ENCODE measurements at places on chromosomes 7 and 10.
A peak's percentile ranks its signal among the peaks of the same experiment; 100 is the strongest.

DNA sequence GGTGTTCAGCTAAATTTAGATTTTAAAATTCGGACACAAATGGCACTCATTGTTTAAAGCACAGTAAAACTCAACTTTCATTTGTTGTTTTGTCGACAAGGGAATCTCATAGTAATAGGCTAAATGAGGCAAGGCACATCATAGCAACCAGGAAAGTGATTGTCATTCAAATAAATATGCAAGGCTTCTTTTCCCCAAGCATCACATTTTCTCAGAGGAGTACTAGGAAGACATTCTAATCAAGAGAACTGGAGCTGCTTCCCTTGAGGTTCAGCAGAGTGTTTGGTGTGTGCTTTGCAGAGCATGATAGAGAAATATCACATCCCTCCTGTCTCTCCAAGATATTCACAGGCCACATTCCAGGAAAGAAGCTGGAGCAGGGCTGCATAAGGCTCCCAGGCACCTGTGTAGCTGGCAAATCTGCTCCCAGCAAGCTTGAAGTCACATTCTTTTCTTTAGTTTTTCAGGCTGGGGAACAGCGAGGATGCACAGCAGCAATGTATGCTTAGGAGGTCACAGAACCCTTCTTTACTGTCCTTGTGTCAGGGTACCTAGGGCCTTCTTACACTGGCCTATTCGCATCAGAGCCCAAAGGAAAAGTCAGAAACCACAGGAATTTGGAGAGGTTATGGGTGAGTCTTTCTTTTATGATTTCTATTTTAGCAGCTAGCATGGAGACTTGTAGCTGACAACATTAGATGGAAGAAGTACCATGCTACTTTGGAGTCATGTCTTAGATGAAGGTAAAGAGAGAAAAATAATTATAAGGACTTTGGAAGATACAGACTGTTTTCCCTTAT lies 95.9 kb upstream of the HDAC9 start:
- DNase-seq: no peak

GRCh38 chr10:101256387-101256786 lies 27.1 kb upstream of the LBX1 start:
- no peak for DNase-seq

DNA sequence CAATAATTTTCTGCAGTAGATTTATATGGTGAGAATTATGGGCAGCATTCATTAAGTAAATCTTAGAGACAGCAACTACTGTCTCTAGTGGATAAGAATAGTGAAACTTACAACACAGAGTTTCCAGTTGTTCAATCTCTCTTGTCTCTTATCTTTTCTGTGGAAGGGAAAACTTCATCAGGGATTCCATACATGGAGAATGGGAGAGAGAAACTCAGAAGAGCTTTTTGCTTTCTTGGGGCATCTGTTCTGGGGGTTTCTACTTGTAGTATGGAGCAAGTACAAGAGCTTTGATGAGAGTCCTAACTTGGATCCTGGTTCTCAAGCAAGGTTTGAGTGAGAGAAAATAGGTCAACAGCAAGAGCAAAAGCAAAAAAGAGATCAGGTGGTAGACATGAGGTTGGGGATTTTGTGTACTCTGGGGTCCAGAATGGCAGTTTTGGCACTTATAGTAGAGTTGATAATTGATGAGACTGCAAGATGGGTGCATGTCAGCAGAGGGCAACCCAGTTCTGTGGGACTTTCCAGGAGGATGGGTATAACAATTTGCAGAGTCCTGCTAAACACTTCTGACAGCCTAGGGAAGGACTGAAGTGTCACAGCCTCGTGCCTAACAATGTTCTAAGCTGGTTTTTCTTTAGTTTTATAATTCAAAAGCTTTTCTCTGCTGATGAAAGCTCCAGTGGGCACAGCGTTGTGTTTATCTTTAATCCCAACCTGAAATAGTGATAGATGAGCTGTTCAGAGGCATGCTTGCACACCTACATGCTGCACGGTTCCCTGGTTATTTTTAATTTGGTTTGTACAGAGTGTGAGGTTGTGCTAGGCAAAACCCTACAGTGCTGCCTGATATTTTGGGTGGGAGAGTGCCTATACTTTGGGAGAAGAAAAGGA lies 32.0 kb upstream of the STRIP2 start:
- DNase-seq: no peak

GRCh38 chr10:26743841-26744240 lies 46.3 kb downstream of the PDSS1 start:
- no peak for DNase-seq

DNA sequence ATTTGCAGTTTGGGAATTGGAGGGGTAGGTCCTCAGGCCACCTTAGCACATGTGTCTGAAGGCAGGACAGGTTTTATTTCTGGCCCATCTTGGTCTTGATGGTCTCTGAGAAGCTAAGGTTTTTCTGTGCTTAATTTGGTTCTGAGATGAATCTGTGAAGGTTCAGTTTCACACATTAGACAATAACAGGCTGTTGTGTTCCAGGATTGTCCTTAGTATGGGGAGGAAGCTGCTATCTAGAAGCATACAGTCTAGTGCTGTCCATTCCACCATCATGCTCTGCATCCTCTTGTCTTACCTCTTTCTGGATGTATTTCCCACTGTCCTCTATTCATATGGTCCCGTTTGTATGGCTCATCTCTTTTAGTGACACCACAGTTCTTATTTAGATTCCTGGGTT lies 7.1 kb downstream of the UBE2D1 start:
- no peak for DNase-seq

- no peak for DNase-seq
These were observed 49.3 kb downstream of the GPR141 start for GRCh38 chr7:37732888-37733287.

- no peak for DNase-seq
These were observed 87.3 kb upstream of the CACUL1 start for GRCh38 chr10:118841881-118842605.

DNA sequence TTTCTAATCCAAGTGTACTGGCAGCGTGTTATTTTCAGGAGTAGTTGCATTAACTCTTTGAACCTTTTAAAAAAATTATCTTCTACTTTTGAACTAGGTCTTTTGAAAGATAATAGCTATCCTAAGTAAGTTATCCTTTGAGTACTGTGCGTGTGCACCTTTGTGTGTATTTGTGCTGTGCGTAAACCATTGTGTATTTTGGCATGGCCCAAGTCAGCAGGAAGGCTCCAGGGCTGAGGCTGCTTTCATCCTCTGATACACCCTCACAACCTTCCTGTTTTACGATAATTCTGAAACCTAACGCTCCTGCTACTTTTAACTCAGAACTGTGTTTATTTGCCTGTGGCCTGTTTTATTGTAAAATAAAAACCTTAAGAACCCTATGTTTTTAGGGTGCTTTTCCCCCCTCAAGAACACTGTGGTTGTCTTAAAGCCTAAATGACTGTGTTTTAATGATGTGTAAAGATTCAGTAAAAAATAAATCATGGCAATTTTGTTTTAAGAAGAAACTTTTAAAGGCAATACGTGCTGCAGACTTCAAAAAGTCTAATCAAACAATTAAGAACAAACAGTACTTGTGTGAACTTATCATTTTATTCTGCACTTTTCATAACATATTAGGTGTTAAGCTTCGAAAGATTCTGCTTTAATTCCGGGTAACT lies 57.5 kb downstream of the HDAC9 start:
- no peak for DNase-seq

- no peak for DNase-seq
These were observed 1.8 kb downstream of the CALU start for GRCh38 chr7:128740996-128741395.

- DNase-seq: no peak
These were observed 137.3 kb downstream of the SDK1 start for GRCh38 chr7:3438352-3438751.

DNA sequence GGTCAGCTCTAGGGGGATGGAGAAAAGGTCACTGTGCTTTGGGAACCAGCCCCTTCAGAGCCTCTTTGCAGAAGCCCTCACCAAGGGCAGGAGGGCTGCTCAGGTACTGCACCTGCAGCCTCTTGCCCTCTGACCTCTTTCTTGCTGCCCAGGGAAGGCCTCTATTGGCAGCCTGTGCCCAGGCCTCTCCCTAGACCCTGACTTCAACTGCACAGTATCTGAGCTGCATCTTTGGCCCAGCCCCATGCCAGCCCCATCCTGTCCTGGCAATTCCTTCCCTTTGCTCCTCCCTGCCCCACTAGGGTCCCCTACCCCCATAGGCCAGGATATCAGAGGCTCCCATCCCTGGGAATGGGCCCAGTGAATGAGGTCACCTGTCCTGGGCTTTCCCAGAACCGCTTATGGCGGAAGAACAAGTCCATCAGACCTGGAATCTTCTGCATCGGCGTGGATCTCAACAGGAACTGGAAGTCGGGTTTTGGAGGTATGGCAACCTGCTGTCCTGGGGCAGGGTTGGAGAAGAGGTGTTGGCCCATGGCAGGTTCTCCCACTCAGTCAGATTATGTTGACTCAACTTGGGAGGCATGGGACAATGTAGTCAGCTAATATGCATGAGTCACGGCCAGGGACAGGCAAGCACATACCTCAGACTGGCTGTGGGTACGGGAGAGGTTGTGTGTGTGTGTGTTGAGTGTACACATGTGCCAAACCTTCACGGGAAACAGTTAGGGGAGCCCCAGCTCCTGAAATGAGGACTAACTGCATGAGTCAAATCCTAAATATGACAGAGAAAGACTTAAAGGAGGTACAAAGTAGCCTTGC lies 17.1 kb upstream of the CPA1 start:
- DNase-seq: peak; percentile 65

DNA sequence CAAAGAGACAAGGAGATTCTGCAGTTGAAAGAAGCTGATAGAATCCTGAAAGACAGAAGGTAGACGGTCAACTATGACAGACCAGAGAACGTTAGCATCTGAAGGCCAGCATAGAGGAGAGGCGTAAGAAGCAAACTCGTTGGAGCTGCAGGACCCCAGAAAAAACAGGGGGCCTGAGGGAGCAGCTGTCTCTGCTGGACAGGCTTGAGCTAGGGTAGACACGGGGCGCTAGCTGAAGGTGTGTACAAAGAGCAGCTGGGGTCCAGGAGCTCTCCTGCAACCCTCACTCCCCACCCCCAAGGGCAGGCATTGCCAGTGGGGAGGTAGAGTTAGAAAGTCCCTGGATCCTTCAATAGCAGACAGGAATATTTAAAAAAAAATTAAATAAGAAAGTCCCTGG lies 14.6 kb upstream of the GDI2 start:
- no peak for DNase-seq

DNA sequence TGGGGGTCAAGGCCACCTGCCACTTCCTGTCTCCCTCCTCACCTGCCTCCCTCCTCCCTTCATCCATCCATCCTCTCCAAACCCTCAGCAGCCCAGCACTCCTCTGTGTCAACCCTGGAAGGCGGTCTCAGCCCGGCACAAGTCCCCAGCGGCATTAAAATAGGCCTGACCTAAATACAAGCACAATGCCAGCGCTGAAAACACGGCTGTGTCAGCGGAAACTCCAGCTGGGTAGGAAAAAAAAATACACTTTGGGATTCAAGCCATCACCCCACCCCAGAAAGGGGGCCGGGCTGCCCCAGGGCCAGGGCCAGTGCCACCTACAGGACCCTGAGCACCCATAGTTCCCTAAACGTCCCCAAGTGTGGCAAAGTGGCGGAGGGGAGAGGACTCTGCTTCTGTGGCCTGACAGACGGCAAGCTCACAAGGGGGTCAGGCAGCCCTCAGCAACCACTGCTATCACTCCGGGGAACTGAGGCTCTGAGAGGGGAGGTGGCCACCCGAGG lies 22.7 kb upstream of the GTF2IRD1 start:
- peak; percentile 70 for DNase-seq

GRCh38 chr7:100003711-100004661 lies 11.4 kb upstream of the ZKSCAN1 start:
- DNase-seq: peak; percentile 52

GRCh38 chr10:48247680-48248079 lies 26.8 kb downstream of the FRMPD2 start:
- DNase-seq: no peak

DNA sequence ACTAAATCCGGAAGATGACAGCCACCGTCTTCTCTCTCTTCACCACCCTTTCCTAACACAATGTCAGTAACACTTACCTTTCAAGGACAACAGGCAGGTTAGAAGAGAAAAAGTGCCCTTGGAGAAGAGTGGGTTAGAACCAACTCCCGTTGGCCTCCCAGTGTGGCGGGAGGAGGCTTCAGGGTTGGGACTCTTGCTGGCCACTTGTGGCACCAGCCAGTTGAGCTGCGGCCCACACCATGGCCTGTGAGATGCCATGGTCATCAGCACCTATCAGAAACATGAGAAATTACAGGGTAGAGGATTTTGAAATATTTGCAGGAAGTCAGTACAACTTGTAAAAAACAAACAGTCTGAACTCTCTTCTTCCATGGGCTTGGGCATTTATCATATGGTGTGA lies 93.8 kb downstream of the MKI67 start:
- peak; percentile 29 for DNase-seq

DNA sequence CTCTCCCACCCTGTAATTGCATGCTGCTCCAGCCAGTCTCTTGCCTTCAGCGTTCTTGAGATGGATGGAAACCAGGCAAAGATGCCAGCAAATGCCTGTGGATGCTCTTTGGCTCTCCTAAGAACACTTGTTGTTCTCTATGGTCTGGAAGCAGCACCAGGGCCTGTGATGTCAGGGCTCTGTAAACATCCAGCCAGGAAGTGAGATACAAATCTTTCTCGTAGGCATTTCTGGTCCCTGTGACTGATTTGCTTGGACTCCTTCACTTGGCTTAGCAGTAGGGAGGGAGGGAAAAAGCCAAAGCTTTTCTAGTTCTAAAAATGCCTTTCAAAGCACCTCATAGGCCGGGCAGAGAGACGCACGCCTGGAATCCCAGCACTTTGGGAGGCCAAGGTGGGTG lies 201.3 kb downstream of the REEP3 start:
- peak; percentile 87 for DNase-seq

GRCh38 chr7:44748948-44749731 lies 493 bp downstream of the ZMIZ2 start:
- no peak for DNase-seq

DNA sequence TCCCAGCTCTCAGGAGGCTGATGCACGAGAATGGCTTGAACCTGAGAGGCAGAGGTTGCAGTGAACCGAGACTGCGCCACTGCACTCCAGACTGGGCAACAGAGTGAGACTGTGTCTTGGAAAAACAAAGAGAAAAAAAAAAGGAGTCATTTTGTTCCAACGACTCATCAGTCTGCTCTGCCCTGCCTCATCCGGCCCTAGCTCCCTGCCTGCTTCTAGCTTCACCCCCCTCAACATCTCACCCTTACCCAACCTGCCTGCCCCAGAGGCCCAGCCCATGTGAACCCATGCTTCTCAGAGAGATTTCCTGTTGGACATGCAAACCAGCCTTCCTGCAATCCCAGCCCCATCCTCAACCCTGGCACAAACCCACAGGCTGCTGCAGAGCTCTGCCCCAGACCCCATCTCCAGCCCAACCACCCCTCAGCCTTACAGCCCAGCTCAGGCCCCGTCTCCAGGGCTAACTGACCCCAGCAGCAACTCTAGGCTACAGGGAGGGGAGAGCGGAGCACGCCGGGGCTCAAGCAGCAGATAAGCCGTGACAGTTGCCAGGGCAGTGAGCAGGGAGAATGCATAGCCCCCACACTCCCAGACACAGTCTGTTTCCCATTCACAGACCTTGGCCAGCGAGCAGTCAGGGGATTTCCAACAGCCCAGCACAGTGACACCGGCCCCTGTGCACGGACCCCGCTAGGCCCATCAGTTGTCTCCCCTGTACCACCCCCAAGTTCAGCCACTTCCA lies 86.0 kb upstream of the KCTD7 start:
- no peak for DNase-seq
